ENCODE measurements at places on chromosomes 13 and 19. TPM values are rescaled to one million over a fixed set of nuclear protein-coding genes. Genes with fewer than 3 reads are reported as not detected.

The KCNRG gene
- 7.4 TPM for total RNA-seq

The TMEM221 gene
- total RNA-seq = not detected

The RXFP2 gene
- total RNA-seq = not detected

The FOSB gene
- total RNA-seq = 0.88 TPM

The ZNF813 gene
- 4.5 TPM for total RNA-seq

The ONECUT3 gene
- total RNA-seq = not detected

The CYP4F2 gene
- total RNA-seq = not detected
